ENCODE measurements at places on chromosomes 7 and 10. TPM values are rescaled to one million over a fixed set of nuclear protein-coding genes. Genes with fewer than 3 reads are reported as not detected.

Gene MKLN1
- total RNA-seq, result 20.5 TPM

Gene CHN2
- total RNA-seq, result 2.6 TPM

Gene C10orf53
- not detected for total RNA-seq

Gene SLC25A28
- total RNA-seq, result 8.2 TPM

Gene RBM20
- under 0.01 TPM for total RNA-seq

Gene RAB11FIP2
- total RNA-seq, result 15.8 TPM

Gene MGAM2
- not detected for total RNA-seq

Gene TMEM229A
- not detected for total RNA-seq

Gene MARVELD1
- 63.4 TPM for total RNA-seq

Gene ZNF365
- 1.2 TPM for total RNA-seq

Gene PWWP2B
- 6.9 TPM for total RNA-seq

Gene HBP1
- 40.4 TPM for total RNA-seq

Gene DIP2C
- 14.4 TPM for total RNA-seq

Gene VIPR2
- total RNA-seq, result not detected

Gene GNB2
- 391 TPM for total RNA-seq

Gene FKBP6
- total RNA-seq, result not detected

Gene CYP26A1
- 0.18 TPM for total RNA-seq

Gene TDRD1
- total RNA-seq, result not detected

Gene SMO
- total RNA-seq, result 9.7 TPM

Gene CPVL
- total RNA-seq, result 2.6 TPM

Gene TMEM176B
- 0.58 TPM for total RNA-seq

Gene PLAU
- total RNA-seq, result 14.9 TPM

Gene NYAP1
- 1.4 TPM for total RNA-seq

Gene DBNL
- 171 TPM for total RNA-seq

Gene CYP2W1
- not detected for total RNA-seq

Gene AOAH
- not detected for total RNA-seq

Gene RBM28
- 14.4 TPM for total RNA-seq

Gene APBB1IP
- not detected for total RNA-seq

Gene C10orf62
- not detected for total RNA-seq

Gene EPDR1
- total RNA-seq, result 7.5 TPM

Gene OPN1SW
- total RNA-seq, result not detected

Gene UTF1
- total RNA-seq, result not detected

Gene SPACDR
- 0.86 TPM for total RNA-seq

Gene GDF2
- not detected for total RNA-seq

Data from myometrial cell (primary cell).